ENCODE measurements at places on chromosomes 1 and 21.

- DNase-seq = no peak
These were observed 83.6 kb downstream of the PRDM2 start for GRCh38 chr1:13783551-13783950.

GRCh38 chr1:51636191-51636590 is 19.3 kb downstream of the OSBPL9 start:
- no peak for DNase-seq

GRCh38 chr1:227351443-227351842 is 33.2 kb upstream of the CDC42BPA start:
- DNase-seq = no peak

DNA sequence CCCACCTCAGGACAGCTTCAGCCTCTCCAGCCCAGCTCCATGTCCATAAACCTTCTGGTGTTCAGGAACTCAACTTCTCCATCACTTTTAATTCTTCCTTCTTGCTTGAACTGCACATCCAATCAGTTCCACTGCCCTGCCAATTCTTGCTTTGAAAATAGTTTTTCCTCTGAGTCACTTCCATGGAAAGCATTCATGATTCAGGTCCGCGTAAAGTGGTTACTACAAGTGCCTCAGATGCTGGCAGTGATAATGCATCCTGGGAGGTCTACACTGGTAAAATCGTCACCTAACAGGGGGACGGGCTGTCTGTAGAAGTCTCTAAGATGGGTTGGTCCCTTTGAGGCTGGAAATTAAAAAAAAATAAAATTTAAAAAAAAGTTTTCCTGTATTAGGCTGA is 25.9 kb upstream of the RCAN1 start:
- DNase-seq = peak; percentile 20

DNA sequence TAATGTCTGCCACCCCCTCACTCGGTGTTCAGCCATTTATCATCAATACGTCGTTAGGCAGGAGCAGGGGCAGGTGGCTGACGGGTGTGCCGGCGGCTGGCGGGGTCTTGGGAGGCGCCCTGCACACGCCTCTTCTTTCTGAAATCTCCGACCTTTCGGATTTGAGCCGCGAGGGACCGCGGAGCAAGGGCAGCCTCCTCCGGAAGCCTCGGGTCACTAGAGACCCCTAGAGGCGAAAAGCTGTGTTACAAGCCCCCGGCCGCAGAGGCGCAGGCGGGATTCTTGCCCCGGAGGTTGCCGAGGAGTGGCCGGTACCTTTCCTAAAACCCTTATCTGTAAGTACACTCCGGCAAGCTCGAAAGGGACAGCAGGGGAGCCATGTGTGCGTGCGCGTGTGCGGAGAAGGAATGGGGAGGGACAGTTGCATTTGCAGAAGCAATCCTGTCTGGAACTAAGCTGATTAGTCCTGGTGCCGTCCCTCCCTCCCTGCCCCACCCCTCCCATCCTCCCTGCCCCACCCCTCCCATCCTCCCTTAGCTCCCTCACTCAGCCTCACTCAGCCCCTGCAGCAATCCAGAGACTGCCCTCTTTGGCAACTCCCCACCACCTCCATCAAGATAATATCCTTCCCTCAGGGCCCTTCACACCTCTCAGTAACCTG is 11.0 kb downstream of the BRINP2 start:
- no peak for DNase-seq

DNA sequence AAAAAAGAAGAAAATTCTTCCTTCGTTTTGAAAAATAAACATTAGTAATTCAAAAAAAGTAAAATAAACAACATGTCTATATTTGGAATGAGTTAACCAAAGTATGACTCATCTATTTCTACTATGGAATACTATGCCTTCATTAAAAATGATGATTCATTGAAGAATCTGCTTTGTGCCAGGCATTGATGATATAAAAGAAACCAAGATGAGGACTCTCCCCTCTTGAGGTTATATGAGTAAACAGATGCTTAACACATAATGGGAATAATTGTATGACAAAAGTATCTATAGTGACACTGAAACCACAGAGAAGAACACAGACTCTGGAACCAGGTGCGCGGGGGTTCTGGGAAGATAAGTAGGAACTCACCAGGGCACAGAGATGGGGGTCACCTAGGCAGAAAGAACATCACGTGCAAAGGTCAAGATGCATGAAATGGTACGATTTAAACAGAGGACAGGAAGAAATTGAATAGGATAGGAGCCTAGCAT is 18.8 kb downstream of the ELF3 start:
- DNase-seq = peak; percentile 33

DNA sequence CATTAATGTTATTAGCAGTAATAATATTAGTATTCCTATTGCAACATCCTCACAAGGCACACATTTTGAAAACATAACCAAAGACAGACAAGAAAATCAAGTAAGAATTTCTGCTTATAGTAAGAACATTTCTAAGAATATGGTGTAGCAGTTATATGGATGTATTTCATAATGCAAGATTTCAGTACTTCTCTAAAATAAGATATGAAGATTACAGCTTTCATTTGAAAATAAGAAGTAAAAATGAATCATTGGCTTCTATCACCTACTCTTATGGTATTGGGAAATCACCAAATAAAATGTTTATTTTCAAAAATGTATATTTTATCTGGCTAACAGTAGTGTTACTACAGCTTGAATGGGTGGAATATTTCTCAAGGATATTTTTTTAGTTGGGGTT is 103.8 kb upstream of the USP25 start:
- DNase-seq = no peak

DNA sequence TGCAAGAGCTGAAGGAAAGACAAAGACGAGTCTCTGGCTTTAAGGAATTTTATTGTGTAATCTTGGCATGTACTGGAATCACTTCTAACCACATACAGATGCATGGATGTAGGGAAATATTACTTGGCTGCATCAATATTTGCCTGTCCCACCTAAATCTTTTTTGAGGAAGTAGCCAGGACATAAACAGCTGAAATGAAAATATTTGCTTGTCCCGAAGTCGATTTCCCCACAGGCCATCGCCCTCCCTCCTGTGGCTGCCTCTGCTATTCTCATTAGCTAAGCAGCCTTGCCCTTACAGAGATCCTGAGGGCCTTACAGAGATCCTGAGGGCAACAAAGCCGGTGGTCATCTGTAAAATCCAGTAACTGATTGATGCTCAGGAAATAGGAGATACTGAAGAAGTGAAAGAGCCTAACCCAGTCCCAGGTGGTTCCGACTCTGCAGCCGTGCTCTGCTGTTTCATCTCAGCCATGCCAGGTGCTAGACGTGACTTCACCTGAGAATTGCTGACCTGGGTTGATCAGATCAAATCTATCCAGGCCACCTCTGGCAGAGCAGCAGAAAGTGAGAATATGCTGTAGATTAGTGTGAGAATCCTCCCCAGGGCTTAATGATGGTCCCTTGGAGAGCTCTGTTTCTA is 25.5 kb downstream of the MAN1C1 start:
- peak; percentile 20 for DNase-seq

DNA sequence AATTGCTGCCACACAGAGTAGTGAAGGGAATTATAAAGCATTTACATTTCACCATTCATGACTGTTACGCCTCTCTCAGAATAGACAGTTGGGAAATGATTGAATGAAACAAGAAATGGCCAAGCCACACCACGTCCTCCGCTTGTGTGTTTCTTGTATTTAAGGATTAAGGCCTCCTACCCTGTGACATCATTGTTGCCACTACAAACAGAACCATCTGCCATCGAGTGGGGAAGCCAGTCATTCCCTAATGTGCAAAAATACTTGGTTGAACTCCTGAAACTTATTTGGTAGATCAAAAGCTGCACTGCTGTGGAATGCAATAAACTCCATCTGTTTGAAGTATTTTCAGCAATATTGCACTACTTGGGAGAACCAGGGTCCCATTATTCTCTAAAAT is 99.0 kb upstream of the C1orf105 start:
- no peak for DNase-seq

GRCh38 chr1:31699341-31699891 is 4.4 kb downstream of the COL16A1 start:
- no peak for DNase-seq

- peak; percentile 8 for DNase-seq
These were observed 47.9 kb upstream of the VCAM1 start for GRCh38 chr1:100671601-100672000.

DNA sequence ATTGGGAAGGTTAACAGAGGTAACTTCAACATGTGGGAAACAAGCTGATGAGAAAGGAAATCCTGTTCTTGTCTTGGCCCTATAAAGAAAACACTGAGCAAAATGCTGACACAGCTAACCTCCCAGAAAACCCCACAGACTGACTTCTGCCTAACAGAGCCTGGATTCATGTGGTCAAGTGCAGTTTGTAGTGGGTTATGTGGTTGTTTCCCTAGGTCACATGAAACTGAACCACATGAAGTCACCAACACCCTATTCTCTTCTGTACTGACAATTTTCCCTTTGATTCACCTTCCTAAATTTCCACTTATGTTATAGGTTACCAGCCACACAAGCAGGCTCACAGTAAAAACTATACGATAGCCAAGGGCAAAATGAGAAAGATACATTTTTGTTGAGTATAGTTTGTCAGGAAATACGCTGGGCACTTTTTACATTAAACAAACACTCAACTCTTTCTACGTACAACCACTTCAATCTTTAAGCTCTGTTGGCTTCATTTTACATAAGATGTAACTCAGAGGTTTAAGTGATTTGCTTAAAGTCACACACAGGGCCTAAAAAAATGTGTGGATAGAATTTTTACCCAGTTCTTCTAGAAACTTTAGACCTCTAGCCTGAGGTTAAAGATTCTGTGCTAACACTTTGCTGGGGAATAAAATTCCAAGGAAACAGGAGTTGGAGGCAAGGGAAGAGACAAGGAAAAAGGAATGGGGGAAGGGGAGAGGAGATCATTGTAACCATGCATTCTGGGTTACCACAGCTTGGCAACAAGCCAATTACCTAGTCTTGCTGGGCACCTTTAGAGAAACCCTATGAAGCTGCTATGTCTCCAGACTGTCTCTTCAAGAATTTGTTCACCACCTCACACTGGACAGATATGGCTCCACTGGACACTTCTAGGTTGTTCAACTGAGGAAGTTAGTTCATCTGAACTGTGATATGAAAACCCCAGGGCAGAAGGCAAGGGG is 601.6 kb upstream of the USP24 start:
- no peak for DNase-seq

DNA sequence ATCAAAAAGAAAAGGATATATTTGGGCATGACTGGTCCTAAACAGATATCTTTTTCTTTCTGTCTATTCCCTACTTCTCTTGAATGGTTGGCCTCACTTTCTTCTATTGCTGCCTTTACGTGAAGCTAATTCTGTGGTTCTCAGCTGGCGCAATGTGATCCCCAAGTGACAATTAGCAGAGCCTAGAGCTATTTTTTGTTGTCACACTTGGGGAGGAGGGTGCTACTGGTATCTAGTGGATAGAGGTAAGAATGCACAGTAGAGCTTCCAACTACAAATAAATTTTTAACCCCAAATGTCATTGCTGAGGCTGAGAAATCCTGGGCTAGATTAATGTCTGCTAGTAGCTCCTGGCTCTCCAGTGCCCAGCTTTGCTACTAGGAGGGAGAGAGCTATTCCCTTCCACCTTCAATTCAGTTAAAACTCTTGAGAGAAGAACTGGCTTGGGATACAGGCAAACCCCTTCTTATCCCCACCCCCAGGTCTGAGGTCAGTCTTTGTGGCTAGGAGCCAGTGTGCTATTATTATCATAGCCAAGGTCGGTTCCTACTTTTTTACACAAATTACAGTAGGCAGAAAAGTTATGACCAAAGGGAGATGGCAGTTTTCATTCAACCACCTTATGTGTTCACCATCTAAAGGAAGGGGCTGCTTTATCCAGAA is 102.1 kb downstream of the SNX7 start:
- no peak for DNase-seq

DNA sequence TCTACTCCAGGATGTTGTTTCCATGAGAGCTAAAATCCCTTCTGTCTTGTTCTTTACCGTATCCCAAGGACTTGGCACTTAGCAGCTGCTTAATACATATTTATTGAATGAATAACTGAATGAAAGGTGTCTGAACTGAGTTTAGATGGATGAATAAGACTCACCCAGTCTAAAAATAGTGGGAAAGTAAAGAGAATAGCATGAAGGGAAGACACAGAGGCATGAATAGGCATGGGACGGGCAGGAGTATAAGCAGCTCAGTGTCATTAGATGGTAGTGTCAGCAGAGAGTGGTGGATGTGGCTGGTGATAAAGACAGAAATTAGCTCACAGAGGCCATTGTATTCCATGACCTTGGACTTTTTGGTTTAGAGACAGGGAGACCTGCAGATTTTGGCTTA is 9.2 kb downstream of the IL12RB2 start:
- no peak for DNase-seq

GRCh38 chr1:80241566-80241965 is 1235.0 kb upstream of the ADGRL4 start:
- DNase-seq = no peak

DNA sequence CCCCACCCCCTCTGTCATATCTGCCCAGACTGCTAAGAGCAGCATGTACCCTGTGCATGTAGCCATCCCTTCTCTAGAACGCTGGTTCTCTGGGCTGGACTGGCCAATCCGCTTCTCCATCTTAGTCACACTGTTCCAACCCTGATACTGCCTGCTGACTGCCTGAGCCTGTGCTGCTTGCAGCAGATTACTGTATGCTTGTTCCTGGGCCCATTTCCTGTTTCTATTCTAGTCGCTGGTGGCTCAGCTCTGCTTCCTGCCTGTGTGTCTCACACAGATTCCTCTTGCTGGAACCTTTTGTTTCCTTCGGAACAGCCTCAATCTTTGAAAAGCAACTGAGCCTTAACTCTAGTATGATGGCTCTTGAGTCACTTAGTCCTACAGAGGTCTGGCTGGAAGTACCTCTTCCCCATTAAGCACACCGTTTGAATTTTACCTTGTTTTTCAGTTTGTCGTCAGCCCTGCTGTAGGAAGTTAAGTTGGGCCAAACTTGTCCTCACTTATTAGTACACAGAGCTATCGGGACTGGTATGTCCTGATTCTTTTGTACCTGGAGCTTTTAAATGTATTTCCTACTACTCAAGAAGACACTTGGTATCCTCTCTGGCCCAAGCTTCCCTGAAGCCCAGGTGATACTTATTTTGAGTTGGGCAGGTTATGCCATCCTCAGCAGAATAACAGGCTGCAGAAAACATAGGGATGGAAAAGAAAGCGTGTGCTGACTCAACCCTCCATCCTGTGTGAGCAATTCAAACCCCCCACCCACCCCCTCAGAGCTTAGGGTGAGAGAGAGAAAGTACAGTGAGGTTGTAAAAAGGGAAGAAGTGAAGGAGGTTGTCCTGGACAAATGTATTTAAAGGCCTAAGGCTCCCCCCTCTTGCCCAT is 43.4 kb upstream of the PIGV start:
- DNase-seq = peak; percentile 50

DNA sequence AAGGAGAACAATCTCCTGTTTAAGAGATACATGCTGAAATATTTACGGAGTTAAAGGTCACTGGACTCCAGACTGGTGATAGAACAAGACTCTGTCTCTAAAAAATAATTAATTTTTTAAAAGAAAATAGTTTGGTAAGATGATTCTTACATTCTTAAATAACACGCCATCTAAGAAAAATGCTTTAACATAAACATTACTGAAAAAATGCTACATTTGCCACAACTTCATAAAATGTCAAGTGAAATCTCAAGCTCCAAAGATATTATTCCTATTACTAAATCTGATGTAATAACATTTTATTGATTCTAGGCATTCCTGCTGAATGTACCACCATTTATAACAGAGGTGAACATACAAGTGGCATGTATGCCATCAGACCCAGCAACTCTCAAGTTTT is 4.1 kb downstream of the ANGPTL3 start:
- peak; percentile 11 for DNase-seq

- no peak for DNase-seq
These were observed 229.3 kb downstream of the USH2A start for GRCh38 chr1:216193839-216194443.
